ENCODE measurements at places on chromosomes 4 and X.

DNA sequence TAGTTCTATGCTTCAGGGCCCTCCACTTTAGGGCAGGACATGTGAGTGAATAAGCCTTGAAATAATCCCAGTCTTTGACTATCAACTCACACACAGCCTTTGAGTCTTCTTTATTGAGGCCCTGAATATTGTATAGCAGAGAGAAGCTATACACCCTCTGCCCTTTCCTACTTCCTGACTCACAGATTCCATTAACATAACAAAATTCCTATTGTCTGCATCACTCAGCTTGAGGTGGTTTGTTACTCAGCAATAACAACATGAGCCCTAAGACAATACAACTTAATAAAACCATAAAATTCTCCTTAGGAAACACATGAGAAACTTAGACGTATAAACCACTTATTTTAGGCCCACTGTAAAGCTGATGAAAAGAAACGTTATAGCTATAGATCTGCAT lies 680.3 kb upstream of the DIAPH2 start:
- DNase-seq = no peak

DNA sequence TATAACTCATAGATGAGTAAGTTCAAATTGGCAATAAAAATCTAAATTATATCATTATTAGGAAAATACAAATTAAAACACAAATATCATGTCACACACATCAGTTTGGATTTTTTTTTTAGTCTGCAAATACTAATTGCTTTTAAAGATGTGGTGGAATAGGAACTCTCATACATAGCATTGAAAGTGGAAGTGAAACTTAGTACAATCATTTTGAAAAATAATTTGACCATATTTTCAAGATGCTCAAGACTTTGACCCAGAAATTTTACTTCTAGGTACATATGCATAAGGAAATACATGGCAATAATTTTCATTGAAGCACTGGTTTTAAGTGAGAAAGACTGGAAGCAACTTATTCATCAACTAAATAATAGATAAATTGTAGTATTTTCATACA lies 147.5 kb upstream of the SMIM31 start:
- peak; percentile 1 for DNase-seq

GRCh38 chrX:155632431-155633100 lies 19.8 kb upstream of the TMLHE start:
- peak; percentile 30 for DNase-seq

DNA sequence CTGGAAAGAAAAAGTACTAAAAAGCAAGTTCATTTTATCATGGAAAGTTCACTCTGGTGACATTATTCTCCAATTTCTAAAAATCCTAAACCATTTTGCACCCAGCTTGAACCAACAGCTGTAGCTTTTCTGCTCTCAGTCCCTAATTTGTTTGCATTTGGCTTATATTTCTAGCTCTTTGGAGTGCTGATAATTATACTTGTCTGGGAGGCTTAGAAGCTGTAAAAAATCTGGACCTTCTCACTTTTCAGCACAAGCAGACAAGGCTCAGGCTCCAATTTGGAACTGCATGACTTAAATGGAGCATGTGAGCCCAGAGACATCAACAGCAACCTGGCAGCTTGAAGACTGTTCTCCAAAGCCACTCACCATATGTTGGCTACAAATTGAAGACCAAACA lies 170.9 kb upstream of the PCDH18 start:
- no peak for DNase-seq

DNA sequence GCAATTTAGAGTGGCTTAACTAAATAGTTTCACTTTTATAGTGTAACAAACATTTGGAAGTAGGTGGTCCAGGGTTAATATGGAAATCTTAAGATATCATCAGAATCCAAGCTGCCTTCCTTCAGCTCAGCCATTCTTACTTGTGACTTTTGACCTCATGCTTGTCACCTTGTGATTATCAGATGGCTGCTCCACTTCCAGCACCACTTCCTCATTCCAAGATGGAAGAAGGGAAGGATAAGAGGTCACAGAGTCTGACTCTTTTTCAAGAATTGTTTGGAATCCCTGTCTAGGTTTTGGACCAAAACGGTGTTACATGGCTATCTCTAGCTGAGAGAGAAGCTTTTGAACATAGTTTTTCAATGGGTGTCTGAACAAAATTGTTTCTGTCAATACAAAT lies 39.9 kb downstream of the MTTP start:
- DNase-seq = no peak

- DNase-seq = peak; percentile 36
Observed at GRCh38 chr4:110970642-110971041, 347.8 kb upstream of the PITX2 start.

- no peak for DNase-seq
Observed at GRCh38 chr4:1584498-1584897, 99.6 kb downstream of the FAM53A start.

GRCh38 chr4:127250577-127250976 lies 382.2 kb upstream of the INTU start:
- DNase-seq = peak; percentile 12

DNA sequence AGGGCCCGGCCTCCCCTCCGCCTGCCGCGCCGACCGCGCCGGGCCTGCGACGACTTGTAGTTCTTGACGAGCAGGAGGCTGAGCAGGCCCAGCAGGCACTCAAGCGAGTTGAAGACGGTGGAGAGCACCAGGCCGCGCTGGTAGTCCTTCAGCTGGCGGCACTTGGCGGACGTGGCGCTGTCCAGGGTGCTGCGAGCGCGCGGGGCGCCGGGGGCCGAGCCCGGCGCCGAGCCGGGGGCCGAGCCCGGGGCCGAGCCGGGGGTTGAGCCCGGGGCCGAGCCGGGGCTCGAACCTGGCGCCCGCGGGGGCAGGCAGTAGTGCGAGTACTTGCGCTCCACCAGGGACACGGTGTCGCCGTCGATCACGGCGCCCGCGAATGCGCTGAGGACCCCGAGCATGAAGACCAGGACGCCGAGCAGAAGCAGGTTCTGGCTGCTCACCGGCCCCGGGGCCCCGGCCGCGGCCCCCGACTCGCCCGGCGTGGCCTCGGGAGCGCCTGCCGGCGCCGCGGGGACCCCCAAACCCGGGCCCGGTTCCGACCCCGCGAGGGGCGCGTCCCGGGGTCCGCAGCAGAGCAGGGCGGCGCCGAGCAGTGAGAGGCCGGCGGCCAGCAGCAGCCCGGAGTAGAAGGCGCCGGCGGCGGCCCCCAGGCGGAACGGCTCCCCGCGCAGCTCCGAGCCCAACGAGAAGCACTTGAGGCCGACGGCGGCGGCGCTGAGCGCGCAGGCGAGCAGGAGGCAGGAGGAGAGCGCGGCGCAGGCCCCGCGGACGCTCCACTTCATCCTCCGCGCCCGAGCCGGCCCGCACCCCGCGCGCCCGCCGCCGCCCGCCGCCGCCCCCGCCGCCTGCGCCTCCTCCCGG lies 584 bp downstream of the TMEM271 start:
- no peak for DNase-seq

DNA sequence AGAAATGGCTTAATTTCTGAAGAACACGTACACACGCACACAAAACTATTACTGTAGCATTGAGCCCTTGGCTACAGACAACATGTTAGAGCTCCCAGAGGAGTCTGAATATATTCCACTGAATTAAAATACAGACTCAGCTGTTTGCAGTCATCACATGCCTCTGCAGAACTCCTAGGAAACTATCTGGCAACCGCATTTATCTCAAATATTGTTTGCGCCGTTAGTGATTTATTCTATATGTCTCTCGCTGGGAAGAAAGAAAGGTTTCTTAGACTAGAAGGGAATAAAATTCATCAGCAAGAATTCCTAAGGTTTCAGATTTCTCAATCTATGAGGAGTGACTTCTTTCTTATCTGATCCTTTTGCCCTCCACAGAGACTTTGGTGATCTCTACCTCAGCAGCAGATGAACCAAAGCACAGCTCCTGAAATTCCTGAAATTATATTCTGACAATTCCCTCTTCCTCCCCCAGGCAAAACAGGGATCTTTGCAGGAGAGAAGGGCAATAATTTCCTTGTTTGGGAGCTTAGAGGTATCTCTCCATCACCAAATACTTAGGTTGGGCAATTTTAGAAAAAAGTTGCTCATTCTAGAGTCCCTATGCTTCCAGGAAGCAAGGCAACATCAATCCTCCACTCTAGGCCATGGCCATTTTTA lies 199.2 kb downstream of the APBB2 start:
- no peak for DNase-seq
